Kasumi-1 (cell line): ENCODE measurements at places on chromosomes 7 and 10.

- DNase-seq, result no peak
These were observed 170.3 kb downstream of the NRP1 start for GRCh38 chr10:33164060-33164709.

GRCh38 chr10:76334255-76334654 is 902.8 kb downstream of the LRMDA start:
- no peak for DNase-seq

DNA sequence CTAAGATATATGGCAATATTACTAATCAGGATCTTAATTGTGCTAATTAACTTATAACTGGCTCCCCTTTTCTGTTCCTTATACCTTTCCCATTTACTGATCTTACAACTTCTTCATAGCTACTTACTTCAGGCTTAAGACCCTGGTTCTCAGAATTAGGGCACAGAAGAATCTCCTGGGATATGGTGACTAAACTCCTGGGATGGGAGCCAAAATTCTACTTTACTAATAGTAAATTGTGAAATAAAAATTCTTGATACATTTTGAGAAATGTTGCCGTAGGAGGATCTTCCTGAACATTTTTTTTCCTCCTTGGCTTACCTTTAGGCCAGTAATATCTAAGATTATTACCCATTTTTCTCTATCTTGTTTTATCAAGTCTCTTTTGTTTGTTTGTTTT is 309.5 kb downstream of the ATRNL1 start:
- DNase-seq, result no peak

DNA sequence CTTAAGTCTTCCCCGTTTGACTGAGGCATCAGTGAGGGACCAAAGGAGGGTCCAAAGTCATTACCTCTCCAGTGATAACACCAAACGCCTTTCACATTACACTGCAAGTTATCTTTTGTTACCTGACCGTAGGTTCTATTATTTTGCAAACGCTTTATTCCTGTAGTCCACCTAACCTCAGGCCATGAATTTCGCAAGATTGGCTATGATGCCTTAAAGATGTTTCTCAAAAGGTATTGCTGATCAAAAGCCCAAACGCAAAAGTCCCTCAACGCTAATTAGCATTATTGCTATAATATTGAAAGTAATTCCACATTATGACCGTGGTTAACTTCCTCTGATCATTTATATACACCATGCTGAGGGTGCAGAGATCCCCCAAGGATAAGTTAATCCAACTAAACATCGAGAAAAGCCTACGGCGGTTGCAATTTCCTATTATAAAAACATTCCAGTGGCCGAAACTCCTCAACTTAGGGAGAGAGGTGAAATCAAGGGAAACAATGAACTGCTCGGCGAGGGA is 649 bp downstream of the DNA2 start:
- no peak for DNase-seq

- no peak for DNase-seq
These were observed 60.8 kb upstream of the GPR158 start for GRCh38 chr10:25114036-25114411.

DNA sequence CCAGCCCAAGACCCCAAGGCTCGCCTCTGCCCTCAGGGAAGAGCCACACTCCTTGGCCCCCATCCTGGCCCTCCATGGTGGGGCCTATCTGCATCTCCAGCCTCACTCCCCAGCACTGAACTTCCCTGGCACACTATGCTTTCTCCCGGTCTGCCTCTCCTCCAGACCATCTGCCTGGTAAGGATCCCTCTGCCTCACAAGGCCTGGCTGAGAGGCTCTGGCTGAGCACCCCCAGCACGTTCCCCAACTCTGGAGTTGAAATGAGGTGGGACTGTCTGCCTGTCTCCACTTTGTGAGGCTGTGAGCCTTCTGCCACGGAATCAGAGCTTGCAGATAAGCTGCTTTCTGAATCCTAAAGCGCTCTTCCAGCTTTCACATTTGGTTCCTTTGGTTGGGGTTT is 220.7 kb downstream of the TNS3 start:
- DNase-seq, result no peak

- DNase-seq, result no peak
These were observed 604.1 kb upstream of the FOXK1 start for GRCh38 chr7:4077980-4078379.

- no peak for DNase-seq
These were observed 135.8 kb downstream of the RAMP3 start for GRCh38 chr7:45293295-45293942.

DNA sequence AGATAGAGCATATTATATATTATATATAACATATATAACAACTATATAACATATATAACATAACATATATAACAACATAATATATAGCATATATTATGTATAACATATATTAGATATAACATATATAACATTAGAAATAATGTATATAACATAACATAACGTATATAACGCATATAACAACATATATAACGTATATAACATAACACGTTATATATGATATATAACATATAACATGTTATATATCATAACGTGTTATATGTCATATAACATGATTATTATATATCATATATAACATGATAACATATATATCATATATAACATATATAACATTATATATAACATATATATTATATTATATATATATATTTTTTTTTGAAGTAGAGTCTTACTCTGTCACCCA is 3.7 kb downstream of the AP5Z1 start:
- DNase-seq, result no peak
